Activated CD4-positive, alpha-beta T cell treated with anti-CD3 and anti-CD28 coated beads, Interleukin-2, amount 50 U/mL, for 48 hours (primary cell): ENCODE measurements at places on chromosomes 1 and 21.

DNA sequence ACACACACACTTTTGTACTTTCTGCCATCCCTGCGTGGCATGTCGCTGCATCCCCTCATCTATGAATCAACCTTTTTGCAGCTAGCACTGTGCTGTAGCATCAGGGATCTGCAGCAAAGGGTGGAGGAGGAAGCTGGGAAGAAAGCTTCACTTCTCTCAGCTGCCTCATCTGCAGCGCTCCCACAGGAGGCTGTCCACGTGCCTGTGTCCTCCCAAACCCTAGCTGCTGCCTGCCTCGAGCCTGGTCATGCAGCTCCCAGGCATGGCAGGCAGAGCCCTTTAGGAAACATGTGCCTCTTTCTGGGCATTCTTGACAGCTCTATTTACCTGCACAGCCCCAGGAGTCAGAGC is 262.1 kb upstream of the SGIP1 start:
- DNase-seq, result no peak

- no peak for DNase-seq
Observed at GRCh38 chr1:91895832-91896556, 10.0 kb upstream of the TGFBR3 start.

DNA sequence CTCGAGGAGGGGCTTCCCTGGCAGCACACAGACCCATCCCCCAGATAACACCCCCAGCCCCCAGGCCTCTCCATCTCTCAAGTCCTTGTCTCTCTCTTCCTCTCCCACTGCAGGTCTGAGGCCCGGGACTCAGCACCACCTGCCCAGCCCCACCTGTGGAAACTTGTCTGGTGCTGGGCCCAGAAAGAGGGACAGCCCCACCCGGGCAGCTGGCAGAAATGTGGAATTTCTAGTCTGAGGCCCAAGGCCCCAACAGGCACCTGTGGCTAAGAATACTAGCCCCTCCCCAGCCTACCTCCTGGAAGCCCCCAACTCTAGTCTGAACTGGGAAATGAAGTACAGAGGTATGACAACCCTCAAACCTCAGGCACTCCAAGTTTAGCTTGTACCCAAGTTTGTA is 15.4 kb downstream of the TTC39A start:
- no peak for DNase-seq

DNA sequence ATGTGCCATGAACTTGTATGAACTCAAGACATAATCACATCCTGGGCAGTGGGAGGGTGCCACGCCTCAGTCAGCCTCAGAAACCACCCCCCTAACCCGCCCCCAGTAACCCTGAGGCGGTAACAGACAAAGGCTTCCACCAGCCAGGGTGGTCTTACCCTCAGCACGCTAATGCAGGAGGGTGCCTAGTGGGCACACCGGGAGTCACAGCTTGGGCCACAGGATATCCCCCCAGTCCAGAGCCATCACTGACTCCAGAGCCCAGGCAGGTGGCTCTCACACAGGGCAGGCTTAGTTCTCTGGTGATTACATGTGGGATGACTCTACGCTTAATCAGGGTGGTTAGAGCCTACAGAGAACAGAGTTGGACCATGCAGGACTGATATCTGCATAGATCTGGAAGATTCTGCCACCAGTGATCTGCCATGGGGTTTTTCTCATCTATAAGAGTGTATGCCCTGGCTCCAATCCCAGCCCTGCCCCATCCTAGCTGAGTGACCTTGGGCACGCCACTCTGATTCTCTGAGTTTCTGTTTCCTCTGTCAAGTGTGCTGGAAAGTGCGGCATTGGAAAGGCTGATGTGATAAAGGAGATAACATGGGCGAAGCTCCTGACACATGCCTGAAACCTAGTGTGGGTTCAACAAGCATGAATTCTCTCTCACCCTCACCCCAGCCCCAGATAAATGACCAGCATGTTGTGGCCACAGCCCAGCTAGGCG is 27.3 kb downstream of the OPTC start:
- DNase-seq, result no peak

DNA sequence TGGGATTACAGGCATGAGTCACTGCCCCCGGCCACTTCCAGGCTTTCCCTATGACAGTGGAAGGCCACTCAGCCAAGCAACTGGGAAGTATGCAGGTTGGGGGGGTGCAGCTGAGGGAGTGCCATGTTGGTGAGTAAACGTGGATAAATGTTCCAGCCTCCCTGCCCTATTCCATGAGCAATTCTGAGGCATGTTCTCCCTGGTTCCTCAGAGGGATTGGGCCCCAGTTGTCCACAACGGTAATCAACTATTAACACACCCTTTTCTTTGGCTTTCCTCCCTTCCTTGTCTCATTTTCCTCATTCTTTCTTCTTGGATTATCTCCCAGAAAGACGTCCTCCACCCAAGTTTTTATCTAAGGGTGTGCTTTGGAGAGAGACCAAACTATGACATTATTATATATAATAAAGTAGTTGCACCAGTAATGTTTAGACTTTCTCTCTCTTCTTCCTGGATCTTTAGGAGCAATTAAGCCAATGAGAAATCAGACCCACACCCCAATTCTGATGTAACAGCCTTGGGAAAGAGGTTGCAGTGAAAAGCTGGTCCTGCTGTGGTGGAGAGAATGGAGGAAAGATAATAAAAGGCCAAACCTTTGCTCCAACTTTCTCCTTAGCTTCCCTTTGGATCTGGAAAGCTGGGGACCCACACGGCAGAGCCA is 6.8 kb upstream of the SLAMF9 start:
- DNase-seq, result no peak

GRCh38 chr1:160362168-160362957 is 4.5 kb upstream of the NHLH1 start:
- no peak for DNase-seq

DNA sequence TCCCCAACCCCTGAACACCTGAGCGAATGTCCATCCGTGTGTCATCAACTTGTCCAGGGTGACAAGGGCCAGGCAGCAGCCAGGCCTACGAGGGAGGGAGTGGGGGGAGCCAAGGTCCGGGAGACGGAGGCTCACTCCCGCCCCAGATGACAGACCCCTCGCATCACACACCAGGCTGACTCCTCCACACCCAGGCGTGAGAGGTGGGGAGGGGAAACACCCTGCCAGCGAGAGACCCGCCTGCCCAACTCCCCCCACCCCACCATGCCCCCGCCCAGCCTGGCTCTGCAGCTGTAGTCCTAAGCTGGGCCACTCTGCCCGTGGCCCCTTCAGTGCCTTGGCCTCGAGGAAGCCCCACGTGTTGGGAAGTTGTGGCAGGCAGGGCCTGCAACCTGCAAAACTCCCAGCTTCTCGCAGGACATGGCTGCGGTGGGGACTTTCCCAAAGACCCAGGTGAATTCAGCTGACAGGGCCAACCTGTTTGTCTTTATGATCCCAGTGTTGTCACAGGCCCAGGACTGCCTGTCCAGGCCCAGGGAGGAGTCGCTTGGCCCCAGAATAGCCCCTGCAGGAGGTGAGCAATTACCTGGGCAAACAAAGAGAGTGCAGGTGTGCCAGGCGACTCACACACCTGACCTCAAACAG is 62.9 kb downstream of the RIPK4 start:
- DNase-seq, result no peak

DNA sequence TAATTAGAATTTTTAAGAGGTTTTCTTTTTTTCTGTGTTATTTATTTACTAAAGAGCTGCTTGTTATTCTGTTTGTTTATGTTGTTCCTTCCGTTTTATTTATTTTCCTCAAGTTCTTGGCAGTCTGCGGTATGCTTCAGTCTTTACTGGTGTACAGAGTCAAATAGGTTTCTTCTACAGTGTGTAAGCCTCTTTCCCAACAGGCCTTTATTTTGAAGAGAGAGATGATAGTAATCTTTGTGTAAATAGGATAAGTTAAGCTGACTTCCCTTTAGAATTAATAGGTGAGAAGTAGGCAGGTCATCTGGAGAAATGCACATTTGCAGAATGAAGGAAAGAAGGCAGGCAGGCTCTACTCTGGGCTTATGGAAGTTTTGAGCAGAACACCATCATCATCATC is 23.8 kb downstream of the MAST2 start:
- DNase-seq, result no peak
